ENCODE measurements at places on chromosomes 3 and 15.

GRCh38 chr3:112814266-112814665 is 32.4 kb downstream of the CD200R1L start:
- peak; percentile 71 for DNase-seq

DNA sequence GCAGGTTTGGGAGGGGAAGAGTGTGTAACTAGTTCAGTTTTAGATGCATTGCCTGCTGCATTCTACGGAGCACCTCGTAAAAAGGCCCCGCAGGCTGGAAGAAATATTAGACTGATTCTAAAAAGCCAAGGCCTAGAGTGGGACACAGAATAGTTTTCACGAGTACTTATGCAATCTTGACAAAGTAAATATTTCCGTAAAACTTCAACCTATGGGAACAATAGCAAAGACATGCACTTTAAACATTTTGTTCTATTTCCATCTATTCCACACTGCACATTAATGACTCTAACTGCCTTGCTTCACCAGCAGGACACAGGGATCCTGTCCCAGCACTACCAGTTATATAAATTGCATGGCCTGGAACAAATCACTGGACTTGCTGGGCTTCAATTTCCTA is 260.0 kb downstream of the FOXP1 start:
- DNase-seq = no peak

DNA sequence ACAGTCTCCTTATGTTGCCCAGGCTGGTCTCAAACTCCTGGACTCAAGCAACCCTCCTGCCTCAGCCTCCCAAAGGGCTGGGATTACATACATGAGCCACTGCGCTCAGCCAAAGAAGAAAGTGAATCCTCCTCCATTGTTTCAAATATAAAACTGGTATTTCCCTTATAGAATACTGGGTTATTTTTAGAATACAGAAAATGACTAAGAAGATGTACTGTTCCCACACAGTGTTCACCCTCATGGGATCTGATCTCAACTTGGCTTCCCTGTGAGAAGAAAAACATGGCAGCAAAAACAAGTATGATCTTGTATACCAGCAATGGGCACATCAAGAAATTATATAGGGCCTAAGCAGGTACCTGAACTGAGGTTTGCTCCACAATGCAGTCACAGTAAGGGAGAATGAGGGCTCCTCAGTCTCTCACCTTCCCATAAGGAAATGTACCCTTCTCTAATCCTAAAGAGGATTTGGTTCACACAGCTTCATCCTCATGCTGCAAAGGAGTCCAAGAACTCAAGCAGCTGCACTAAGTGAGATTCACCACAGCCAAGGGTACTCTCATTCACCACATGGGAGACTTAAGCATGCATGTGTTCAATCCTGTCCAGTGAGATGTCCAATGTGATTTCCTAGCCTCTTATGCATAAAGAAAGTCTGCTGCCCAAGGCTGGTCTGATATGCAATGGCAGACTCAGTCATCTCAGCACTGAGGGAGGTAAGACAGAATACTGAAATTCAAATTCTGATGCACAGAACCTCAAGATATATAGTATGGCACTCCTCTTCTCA is 25.8 kb downstream of the USP4 start:
- no peak for DNase-seq

DNA sequence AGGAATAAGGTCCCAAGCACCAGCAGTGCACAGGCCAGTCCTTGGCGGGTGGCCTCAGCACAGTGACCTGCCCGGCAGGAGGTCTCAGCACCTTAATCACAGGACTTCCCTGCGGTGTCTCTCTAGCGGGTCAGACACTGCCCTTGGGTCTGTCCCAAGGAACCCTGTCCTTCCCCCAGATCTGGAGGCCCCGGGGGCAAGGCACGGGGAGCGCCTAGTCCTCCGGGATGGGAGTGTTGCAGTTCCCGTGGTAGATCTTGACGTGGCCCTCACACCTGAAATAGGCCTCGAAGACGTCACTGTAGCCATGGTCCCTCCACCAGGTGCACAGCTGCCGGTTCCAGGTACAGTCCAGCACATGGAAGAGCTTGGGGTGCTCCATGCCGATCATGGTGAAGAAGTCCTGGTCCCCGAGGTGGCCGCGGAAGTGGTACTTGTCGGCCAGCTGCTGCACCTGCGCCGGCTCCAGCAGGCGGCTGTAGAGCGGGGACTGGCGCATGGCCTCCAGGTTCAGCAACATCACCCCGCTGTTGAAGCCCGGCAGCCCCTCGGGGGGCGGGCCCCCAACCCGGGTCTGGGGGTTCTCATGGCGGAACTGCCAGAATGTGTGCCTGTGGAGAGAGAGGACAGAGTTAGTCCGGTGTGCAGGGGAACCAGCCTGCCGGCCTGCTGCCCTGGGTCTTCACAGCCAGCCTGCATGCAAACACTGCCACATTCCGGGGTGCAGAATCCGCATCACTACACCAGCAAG is 201.3 kb downstream of the XXYLT1 start:
- no peak for DNase-seq

- peak; percentile 62 for DNase-seq
Observed at GRCh38 chr3:104460477-104461406, 906.0 kb upstream of the ALCAM start.
